ENCODE measurements at places on chromosomes 7 and 10. TPM values are rescaled to one million over a fixed set of nuclear protein-coding genes. Genes with fewer than 3 reads are reported as not detected.

Gene AGAP5
- polyA plus RNA-seq, result not detected

Gene ADGRA1
- polyA plus RNA-seq, result not detected

Gene ASIC3
- not detected for polyA plus RNA-seq

Gene GPRIN2
- polyA plus RNA-seq, result not detected

Gene TCF7L2
- polyA plus RNA-seq, result not detected

Gene VGF
- not detected for polyA plus RNA-seq

Gene LIPJ
- polyA plus RNA-seq, result 0.16 TPM

Gene GPR158
- not detected for polyA plus RNA-seq

Gene SFRP4
- polyA plus RNA-seq, result not detected

Gene ITPRID1
- polyA plus RNA-seq, result not detected

Gene MTG1
- polyA plus RNA-seq, result 45.5 TPM

Gene TBRG4
- 56.9 TPM for polyA plus RNA-seq

Gene ADCY1
- not detected for polyA plus RNA-seq

Gene GDF2
- polyA plus RNA-seq, result not detected

Gene ARHGAP22
- not detected for polyA plus RNA-seq

Gene NKX1-2
- polyA plus RNA-seq, result not detected

Gene LAMB4
- not detected for polyA plus RNA-seq

Gene FAM131B
- 2.3 TPM for polyA plus RNA-seq

Gene YKT6
- 39.1 TPM for polyA plus RNA-seq

Gene ADAM12
- polyA plus RNA-seq, result not detected

Gene ZNF117
- polyA plus RNA-seq, result 0.81 TPM

Gene ZNF503
- polyA plus RNA-seq, result 0.09 TPM

Gene PRPS1L1
- not detected for polyA plus RNA-seq

Gene RBP4
- not detected for polyA plus RNA-seq

Gene OR2A42
- not detected for polyA plus RNA-seq

Gene ENKUR
- polyA plus RNA-seq, result 1.4 TPM

Gene TSPAN12
- polyA plus RNA-seq, result not detected

Gene LRRN3
- 0.07 TPM for polyA plus RNA-seq

All from immature natural killer cell (primary cell).